NCI-H1105 treated with DMSO at 0.1 percent for 48 hours (cell line): ENCODE measurements at places on chromosomes 3 and 15.

- no peak for DNase-seq
Measured at GRCh38 chr3:21825684-21826083, 74.7 kb upstream of the ZNF385D start.

GRCh38 chr3:114411811-114412803, 118.3 kb downstream of the TIGIT start:
- DNase-seq = no peak

DNA sequence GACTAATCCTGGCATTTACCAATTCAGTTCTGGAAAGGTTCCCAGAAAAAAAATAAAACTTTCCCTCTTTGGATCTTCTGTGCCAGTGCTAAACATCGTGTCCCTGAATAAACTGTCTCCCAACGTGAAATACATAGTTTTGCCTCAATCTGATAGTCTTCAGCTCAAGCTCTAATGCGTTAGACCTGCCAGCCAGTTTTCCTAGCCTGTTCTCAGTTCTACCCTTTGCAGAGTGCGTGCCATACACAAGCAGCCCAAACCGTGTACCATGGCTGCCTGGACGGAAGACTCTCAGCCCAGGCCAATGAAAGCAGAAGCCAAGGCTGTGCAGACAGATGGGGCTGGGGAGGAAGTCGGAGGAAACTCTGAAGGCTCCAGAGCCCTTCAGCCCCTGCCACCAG, 11.4 kb upstream of the OCA2 start:
- DNase-seq = no peak

- DNase-seq = no peak
Measured at GRCh38 chr15:33182926-33183325, 11.6 kb downstream of the FMN1 start.

- no peak for DNase-seq
Measured at GRCh38 chr15:74191798-74192197, 10.8 kb downstream of the STRA6 start.

GRCh38 chr3:104943974-104944373, 422.7 kb upstream of the ALCAM start:
- no peak for DNase-seq

DNA sequence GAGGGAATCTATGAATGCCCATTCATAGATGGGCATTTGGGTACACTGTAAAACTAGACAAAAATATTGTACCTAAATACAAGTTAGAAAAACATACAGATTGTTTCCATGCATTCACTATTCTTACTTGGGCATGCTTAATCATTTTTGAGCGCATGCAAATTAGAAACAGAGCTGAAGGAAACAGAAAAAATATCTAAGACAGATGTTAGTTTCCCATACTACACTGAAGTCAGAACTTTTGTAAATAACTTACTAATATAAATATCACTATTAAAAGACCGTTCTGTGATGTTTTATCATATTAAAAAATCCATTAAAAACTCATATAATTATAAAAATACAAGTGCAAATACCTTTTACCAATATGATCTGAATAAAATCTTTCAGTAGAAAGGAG, 58.7 kb downstream of the GOLIM4 start:
- no peak for DNase-seq

- DNase-seq = no peak
Measured at GRCh38 chr3:38002291-38002876, 11.8 kb downstream of the VILL start.
